ENCODE measurements at places on chromosomes 7 and 10.

- peak; percentile 78 for DNase-seq
Measured at GRCh38 chr10:104329735-104330134, 8.5 kb downstream of the ITPRIP start.

- no peak for DNase-seq
Measured at GRCh38 chr7:158702196-158702595, 2.4 kb downstream of the NCAPG2 start.

DNA sequence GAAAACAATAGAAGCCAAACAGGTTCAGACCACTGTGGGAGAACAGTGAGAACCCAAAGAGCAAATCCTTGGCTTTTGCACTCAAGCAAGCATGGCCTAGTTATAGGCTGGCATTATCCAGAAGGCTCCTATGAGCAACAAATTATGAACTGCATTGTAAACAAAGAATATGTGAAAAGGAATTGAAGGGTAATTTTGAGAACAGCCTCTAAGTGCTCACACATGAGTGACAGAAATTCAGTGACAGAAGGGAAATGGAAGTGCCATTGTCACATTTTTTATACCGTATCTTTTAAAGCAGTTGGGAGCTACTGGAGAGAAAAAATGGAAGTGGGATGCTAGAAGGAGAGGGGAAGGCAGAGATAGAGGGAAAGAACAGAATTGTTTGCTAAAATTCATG is 114.2 kb downstream of the MACC1 start:
- no peak for DNase-seq

DNA sequence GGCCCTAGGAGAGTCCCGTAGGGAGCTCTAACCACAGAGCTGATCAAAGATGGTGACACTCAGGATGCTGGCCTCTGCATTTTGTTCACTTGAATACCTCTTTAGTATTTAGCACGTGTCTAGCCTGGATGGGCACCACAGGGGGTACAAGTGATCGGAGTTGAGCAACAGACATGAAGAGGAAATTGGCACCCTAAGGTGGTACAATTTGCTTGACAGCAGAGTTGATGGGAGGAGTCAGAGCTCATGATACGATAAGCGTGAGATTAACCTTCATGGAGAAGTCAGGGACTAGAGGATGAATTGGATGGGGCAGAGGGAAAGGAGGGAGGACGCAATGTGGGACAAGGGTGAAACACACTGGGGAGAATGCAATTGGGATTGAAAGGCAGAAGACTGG is 9.9 kb upstream of the ZNF212 start:
- DNase-seq, result no peak

- peak; percentile 97 for DNase-seq
Measured at GRCh38 chr10:17787087-17787961, 21.8 kb upstream of the MRC1 start.

DNA sequence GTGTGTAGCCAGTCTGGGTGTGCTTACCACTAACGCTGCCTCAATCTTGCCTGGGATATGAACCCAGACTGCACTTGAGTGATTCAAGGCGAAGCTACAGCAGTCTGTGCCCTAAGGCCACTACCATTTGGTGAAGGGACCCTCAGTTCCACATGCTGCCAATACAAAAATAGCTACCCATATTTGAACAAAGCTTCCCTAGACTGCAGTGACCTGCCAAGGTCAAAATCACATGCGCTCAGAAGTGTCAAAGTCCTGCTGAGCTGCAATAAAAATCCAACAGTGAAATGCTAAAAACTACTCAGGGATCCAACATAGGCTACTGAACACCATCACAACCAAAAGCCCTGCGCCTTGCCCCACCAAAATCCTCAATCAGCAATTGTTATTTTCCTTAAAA is 472.3 kb upstream of the VSTM2A start:
- DNase-seq, result no peak

- no peak for DNase-seq
Measured at GRCh38 chr7:116873619-116874018, 11.2 kb downstream of the CAPZA2 start.

GRCh38 chr7:16989811-16990413 is 108.1 kb upstream of the AGR3 start:
- DNase-seq, result peak; percentile 70

DNA sequence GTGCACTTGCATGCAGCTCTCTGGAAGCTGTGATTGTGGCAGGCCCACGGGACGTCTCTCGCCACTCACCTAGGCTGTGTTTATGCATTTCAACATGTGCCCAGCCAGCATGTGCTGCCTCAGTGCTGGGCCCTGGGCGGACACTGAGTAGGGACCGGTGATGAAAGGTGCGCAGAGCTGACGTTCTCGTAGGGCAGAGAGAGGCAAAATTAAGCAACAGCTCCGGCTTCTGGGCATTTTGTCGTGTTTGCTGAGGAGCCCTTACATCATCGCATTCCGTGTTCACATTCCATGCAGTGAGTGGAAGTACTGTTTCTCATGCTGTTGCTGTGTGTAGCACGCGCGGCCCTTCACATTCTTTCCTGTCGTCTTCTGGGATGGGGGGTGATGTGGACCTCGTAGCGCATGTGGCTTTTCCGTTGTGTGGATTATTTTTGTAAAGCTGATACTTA is 50.5 kb downstream of the PRF1 start:
- no peak for DNase-seq

DNA sequence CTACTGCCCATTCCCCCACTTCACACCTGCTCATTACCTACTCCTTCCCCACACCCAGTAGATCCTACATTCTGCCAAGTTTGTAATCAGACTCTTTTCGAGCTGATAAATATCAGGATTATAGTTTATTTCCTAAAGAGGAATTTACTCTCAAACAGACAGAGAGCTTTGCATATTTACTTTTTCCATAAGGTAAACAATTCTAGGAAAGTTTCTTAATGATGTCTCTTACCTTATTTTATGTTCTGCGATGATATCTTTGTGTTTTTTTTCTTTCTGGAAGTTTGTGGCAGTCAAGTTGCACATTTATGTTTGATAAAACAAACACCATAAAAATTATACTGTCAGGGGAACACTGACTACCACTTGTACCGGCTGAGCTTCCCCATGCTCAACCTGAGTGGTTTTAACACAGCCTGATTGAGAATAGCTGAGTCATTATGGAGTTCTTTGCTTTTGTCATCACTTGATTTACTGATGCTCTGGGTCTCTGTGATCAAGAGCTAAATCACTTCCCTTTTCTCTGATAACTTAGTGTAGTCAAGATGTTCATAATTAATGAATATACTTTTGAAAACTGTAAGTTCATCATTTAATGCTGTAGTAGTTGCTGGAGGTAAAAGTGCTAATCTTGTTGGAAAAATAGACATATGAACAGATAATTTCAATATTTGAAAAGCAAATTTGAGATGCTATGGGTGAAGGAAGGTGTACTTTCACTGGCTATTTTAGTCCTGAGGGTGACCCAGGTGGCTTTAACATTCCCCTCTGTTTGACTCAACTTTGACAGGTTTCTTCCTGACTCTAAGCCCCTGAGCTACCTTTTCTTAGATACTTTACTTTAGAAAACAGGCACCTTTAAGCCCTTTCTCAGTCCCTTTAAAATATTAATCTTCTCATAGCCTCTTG is 1034.5 kb upstream of the LRRTM3 start:
- peak; percentile 54 for DNase-seq

DNA sequence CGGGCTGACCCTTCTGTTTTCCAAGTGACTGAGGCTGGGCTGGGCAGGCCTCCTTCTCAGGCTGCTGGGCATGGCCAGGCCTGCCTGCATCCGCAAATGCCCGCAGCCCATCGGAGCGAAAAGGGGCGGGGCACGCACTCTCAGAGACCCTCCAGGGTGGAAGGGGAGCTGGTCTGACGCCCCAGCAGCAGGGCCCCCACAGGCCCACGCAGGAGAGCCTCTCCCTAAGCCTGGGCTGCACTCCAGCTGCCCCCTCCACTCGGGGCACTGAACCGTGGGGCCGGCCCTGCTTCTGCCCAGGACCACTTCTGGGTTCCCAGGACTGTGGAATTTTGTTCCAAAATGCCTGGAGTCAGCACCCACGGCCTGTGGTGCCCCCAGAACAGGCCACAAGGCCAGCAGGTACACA is 9.3 kb downstream of the ADAP1 start:
- DNase-seq, result no peak

- DNase-seq, result no peak
Measured at GRCh38 chr7:148436571-148436970, 154.0 kb upstream of the C7orf33 start.

GRCh38 chr10:86149257-86149656 is 217.3 kb downstream of the GRID1 start:
- DNase-seq, result no peak

DNA sequence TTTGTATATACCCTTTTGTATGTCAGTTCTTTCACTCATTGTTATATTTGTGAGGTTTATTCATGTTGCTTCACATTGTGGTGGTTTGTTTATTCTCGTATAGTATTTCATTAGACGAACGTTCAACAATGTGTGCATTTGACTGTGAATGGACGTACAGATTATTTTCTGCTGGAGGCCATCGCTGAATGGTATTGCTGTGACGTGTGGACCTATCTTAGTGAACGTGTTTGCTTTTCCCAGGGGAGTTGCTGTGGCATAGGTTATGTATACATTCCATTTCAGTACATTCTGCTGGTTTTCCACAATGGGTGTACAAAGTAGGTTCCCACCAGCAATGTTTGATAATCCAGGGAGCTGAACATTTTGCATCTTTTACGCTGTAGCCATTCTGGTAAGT is 31.1 kb upstream of the PLEKHS1 start:
- no peak for DNase-seq

DNA sequence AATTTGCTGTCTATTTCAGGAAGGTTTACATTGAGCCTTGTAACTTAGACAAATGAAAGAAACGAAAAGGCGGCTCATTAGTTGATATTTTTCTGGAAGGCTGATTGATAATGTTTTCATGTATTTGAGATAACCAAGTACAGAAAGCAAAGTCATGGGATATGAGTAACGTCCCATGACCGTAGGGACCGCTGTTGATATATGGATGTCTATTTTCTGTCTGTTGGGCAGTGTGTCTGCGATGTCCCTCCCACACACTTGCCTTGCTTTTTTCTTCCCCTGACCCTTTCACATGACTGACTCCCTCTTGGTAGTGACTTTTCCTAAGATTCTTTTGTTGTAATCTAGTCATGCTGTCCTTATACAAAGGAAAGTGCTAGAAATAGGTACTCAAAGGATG is 57.0 kb upstream of the GPR158 start:
- no peak for DNase-seq

DNA sequence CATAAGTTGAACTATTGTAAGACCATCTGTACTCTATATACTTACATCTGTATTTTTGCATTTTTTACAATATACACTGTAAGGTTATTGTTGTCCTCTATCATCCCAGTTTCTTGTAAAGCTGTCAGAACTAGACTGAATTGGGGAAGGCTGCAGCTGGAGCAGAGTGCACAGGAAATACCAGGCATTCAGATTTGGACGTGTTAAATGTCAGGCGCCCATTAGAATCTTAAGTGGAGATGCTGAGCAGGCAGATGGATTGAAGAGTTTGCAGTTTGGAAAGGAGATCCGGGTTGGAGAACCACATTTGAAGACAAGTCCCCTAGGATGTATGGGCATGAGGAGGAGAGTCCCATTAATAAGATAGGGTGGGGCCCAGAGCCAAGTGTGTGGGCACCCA is 40.4 kb downstream of the MTURN start:
- DNase-seq, result no peak

DNA sequence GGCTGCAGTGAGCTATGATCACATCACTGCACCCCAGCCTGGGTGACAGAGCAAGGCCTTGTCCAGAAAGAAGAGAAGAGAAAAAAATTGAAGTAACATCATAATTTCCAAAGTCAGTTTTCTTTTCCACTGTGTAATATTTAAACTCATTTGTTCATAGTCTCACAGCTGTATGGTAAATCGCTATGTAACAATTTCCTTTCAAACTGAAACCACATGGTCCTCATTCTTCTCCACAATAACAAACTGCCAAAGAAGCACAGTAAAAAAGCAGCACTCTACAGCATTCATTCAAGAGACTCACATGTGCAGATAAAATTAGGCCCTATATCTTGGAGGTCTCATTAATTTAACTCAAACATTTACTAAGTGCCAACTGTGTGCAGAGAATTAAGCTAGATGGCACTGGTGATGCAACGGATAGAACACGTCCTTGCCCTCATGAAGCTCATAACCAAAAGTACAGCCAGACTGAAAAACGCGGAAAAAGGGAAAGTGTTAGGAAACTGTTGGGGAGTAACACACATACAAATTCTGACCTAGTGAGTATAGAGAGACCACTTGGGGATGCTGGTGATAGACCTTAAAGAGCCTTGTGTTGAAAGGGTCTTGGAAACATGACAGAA is 174.0 kb upstream of the KCTD7 start:
- no peak for DNase-seq

- no peak for DNase-seq
Measured at GRCh38 chr7:94258418-94259300, 136.0 kb upstream of the COL1A2 start.

DNA sequence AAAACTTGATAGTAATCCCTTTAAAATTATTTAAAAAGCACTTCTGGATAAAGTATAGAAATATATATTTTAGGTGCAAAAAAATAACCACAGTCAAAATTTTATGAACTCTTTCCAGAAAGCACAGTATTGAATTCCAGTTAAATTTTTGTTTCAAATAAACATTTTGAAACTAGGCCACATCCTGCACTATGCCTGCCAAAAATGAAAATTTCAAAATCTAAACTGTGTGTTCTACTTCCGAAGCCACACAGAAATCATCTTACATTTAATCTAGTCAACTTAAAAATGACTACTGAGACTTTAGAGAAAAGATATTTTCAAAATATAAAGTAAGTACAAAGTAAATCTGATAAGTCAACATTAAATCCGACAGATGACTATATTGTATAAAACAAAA is 50.0 kb downstream of the MAGI2 start:
- DNase-seq, result no peak

DNA sequence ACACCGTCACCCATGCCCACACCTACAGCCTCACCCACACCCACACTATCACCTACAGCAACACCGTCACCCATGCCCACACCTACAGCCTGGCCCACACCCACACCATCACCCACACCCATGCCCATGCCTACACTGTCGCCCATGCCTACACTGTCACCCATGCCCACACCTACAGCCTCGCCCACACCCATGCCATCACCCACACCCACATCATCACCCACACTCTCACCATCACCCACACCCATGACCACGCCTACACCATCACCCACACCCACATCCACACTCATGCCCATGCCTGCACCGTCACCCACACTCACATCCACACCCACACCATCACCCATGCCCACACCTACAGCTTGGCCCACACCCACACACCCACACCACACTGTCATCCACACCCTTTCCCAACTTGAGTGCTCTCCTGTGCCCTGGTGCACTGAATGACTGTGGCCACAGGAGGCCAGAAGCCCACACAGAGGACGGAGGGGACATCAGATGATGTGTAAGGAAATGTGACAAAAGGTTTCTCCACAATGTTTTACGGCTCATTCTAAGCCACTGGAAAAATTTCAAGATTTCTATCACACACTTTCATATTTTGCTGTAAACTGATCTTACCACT is 153.3 kb downstream of the WDR37 start:
- DNase-seq, result no peak

- DNase-seq, result no peak
Measured at GRCh38 chr10:30579574-30579973, 50.0 kb downstream of the LYZL2 start.

All from A172 (cell line).